ENCODE measurements at places on chromosomes 3 and 15.

DNA sequence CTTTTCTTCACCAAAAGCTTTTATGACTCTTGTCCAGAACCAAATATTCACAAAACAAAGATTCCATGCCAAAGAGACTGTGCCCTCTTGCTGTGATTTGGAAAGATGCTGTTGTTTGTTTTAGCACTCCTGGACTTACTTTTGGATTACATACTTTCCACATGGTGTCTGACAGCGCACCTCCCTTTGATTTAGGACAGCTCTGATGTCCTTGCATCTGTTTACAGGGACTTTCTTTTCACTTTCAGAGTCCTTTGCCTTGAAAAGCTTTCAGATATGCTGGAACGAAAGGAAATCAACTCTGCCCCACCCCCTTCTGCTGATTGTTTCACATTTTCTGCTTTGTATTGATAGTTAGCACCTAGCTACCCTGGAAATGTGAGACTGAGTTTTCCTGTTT lies 133.0 kb upstream of the NR2E3 start:
- no peak for ATAC-seq

DNA sequence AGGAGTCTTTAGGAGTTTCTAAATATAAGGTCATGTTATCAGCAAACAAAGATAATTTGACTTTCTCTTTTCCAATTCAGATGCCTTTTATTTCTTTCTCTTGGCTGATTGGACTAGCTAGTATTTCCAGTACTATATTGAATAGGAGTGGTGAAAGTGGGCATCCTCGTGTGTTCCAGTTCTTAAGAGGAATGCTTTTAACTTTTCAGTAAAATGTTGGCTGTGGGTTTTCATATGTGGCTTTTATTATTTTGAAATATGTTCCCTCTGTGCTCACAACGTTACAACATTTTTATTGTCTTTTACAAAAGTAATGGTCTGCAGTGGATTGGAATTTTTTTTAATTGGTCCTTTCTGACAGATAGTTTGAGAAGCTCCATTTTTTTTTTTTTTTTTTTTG lies 8.2 kb upstream of the ZNF280D start:
- ATAC-seq, result no peak

DNA sequence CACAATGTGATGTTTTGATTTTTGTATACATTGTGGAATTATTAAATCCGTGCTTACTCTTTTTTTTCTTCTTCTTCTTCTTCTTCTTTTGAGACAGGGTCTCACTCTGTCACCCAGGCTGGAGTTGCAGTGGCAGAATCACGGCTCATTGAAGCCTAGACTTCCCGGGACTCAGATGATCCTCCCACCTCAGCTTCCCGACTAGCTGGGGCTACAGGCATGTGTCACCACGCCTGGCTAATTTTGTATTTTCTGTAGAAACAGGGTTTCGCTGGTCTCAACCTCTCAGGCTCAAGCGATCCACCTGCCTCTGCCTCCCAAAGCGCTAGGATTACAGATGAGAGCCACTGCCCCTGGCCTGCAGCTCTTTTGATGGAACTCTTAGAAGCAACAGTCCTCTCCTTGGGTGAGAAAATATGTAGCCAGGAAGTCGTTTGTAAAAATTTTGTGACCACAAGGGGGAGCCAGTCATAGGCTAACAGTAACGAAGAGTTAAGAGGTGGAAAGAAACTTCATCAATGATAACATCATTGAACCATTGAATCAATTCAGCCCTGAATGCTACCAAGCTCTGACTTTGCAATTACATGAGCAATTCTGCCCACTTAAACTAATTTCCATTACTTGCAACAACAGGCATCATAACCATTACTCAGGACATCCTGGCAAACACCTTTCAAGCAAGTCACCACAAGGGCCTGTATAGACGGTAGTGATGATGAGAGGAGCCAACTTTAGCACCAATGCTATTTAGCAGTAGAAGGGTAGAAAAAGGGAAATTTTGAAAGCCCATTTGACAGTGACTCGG lies 16.7 kb upstream of the CMTM7 start:
- ATAC-seq, result no peak

GRCh38 chr15:55928955-55929354 lies 64.5 kb downstream of the NEDD4 start:
- no peak for ATAC-seq

GRCh38 chr3:133361435-133361834 lies 38.4 kb upstream of the BFSP2 start:
- ATAC-seq, result no peak
